LNCaP clone FGC (cell line): ENCODE measurements at places on chromosomes 11 and 22.

DNA sequence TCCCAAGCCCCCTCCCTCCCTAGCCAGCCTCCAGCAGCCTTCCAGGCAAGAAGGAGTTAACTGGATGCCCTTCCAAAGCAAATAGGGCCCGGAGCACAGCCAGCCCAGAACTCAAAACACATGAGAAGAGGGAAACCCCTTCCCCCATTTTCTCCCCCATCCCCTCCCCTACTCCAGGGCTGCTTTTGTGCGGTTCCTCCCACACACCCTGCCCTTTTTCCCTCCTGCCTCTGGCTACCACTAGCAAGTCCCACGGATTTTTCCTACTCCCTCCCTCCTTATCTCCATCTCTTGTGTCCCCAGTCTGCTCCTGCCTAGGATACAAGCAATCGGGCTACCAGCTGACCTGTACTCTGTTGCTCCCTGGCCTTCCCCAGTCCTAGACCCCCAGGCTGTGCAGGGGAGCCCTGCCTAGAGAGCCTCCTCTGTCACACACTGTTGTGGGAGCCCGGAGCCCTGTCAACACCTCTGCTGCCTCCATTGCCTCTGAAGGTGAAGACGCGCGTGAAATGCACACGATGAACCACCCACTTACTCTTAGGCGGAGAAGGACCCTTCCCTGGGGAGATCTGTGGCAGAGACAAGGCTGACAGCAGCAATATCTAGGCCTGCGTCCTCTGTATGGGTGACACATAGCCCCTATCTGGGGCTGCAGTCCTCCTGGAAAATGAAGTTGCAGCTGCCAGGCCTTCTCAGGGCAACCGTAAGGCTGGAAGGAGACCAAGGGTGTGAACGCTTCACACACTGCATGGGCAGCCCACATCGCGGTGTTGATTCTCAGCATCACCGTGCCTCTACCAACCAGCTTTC is 282.8 kb downstream of the MN1 start:
- DNase-seq = no peak

GRCh38 chr22:42347281-42347824 is 76.9 kb upstream of the TCF20 start:
- DNase-seq = no peak

- no peak for DNase-seq
Observed at GRCh38 chr11:128021349-128022006, 565.9 kb downstream of the ETS1 start.

DNA sequence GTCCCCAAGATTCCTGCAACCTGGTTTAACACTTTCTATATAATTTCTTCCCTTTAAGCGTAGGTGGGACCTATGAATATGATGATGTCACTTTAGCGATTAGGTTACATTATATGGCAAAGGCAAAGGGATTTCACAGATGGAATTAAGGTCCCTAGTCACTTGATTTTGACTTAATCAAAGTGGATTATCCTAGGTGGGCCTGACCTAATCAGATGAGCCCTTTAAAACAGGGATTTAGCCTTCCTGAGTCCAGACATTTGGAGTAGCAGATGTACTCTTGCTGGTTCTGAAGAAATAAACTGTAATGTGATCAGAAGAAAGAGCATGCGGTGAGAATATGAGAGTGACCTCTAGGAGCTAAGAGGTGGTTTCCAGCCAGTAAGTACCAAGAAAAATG is 67.8 kb upstream of the LIN7C start:
- no peak for DNase-seq
